NCI-H460 (cell line): ENCODE measurements at places on chromosomes 7 and 10. TPM values are rescaled to one million over a fixed set of nuclear protein-coding genes. Genes with fewer than 3 reads are reported as not detected.

- DNase-seq = no peak
Measured at GRCh38 chr7:92528958-92529264, 316 bp downstream of the RBM48 start.

DNA sequence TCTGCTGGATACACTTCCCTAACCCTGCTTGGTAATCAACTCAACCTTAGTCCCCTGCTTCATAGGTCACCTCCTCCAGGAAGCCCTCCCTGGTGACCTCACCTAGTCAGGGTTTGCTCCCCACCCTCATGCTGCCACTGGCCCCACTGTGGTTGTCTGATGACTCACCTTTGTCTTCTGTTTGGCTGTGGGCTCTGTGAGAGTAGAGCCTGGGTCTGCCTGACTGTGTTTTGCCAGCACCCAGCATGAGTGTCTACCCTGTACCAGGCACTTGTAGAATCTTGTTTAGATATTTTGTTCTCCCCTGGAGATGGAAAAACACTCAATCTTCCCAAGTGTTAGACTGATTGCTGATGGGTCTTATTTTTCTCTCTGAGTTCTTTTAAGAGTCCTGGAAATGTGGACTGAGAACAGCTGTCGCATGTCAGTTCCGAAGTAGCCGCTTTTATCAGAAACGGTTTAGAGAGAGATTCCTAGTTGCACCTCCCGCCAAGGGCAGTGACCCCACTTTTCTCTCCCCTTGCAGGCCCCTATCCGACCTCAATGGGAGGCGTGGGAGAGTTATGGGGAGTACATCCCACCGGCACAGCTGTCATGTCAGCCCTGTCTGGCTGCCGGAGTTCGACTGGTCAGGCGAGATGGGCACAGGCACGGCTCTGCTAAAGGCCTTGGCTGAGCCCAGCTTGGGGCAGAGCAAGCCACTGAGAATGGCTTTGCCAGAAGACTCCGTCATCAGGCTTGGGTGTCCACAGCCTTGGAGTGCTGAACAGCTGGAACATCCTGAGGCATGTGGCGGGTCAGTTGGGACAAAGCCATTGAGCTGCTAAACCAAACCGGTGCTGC is 134.3 kb downstream of the GRK5 start:
- no peak for DNase-seq

- DNase-seq = peak; percentile 7
Measured at GRCh38 chr7:38411404-38411803, 138.0 kb upstream of the TARP start.

DNA sequence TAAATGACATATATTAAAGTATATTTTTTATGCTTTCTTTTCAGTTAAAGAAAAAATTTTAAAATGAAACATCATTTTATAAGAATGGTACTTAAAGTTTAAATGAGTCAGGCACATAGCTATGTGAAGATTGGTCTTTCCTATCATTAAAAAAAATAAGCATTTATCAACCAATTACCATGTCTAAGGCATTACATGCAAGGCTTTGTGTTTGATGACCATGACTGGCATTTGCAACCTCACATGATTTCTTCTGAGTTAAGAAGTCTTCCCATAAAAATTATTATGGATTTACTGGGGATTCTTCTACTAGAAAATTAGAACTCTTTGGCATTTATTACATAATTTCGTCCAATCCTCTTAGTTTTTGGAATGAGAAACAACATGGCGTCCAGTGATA is 776.1 kb downstream of the MAGI2 start:
- DNase-seq = no peak

The LGI1 gene
- total RNA-seq = 0.23 and 0.32 TPM in 2 replicates

GRCh38 chr10:15146366-15146765 is 22.1 kb downstream of the NMT2 start:
- DNase-seq = no peak

DNA sequence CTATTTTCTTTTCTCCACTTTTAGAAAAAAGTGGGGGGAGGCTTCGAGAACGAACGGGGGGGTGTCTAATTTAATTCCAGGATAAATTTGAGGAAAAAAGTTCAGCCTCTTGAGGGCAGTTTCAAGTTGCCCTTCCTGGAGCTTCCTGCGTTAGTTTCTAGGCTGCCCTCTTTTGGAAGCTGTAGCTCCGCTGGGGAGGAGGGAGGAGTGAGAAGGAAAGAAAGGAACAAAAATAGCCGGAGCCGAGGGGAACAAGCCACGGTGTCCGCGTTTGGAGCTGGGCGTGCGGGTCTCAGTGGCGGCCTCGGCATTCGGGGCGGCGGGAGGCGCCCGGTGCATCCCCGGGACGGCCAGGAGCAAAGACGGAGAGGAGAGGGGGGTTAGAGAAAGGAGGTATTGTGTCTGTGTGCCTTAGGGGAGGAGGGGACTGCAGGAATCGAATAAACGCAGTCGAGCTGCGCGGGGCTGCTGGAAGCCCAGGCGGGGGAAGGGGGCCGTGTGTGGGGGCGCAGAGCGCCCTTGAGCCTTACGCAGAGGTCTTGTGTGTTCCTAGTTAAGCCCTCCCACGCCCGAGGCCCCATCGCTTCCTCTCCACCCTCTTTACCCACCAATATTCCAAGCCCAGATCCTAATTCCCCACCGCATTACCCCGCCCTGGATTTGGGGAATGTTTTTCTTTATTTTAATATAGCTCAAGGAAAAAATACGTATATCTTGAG is 2.0 kb upstream of the TNRC18 start:
- DNase-seq = peak; percentile 78

- no peak for DNase-seq
Measured at GRCh38 chr7:44310221-44310848, 15.1 kb downstream of the CAMK2B start.

DNA sequence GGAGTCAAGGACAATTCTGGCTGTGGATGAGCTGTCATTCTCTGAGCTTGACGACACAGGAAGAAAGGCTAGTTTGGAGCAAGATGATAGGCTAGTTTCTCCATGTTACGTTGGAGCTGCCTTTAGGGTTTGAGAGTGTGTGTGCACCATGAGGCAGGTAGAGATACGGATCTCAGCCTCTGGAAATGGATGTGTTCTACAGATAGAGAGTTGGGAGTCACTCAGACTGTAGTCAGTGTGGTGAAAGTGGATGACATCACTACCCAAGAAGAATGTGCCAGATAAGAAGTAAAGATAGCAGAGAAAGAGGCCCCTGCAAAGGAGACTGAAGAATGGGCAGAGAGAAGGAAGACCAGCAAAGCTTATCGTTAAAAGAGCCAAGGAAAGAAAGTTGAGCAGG is 42.4 kb downstream of the PNLIPRP3 start:
- no peak for DNase-seq

The RGS10 gene
- total RNA-seq = 39.1 and 43.6 TPM in 2 replicates
